ENCODE measurements at places on chromosomes 1 and 21.

DNA sequence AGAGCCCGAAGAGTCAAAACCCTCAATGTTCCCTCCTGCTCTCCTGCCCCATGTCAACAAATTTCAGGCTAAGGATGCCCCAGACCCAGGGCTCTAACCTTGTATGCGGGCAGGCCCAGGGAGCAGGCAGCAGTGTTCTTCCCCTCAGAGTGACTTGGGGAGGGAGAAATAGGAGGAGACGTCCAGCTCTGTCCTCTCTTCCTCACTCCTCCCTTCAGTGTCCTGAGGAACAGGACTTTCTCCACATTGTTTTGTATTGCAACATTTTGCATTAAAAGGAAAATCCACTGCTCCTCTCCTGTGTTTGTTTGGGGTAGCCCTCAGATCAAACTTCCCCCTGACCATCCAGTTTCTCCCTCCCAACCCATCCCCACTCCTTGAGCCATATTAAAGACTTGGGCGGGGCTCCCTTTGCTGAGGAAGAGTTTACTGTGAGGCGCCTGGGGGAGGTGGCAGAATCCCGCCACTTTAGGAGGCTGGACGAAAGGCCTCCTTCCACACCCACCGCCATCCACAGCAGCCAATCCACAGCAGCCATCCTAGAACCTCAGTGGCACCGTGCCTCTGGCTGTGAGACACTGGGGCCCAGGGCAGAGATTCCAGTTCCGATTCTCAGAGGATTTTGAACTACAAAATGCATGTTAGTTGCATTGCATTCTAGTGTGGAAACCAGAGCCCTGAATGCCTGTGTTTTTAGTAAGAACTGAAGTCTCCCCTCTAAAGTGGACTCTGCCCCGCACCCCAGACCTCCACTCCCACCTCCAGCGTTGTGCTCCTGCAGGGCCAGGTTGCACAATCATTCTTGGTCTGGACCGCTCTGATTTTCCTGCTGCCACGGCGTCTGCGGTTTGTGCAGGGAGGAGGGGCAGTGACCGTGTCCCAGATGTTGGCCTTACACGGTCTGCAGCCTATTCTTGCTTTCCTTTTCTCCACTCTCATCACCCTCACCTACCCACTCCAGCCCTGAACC lies 3.0 kb downstream of the OLFML3 start:
- DNase-seq, result peak; percentile 97

DNA sequence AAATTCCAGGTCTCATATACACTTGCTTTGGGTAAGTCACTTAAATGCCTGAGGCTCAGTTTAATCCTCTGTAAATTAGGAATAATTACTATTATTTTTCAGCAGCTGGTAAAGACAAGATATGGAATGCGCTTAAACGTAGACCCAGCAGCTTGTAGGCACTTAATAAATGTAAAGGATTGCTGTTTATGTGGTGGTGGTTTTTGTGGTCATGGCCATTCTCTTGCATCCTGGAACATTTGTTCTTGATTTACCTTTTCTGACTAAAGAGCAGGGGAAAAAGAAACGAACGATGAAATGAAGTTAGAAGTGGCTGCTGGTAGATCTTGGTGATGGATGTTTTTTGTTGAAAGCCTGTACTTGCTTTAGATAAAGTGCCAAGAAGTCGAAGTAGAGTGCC lies 195.0 kb upstream of the FOXD3 start:
- DNase-seq, result peak; percentile 92

GRCh38 chr1:23098463-23099170 lies 70.0 kb downstream of the LUZP1 start:
- DNase-seq, result peak; percentile 74

DNA sequence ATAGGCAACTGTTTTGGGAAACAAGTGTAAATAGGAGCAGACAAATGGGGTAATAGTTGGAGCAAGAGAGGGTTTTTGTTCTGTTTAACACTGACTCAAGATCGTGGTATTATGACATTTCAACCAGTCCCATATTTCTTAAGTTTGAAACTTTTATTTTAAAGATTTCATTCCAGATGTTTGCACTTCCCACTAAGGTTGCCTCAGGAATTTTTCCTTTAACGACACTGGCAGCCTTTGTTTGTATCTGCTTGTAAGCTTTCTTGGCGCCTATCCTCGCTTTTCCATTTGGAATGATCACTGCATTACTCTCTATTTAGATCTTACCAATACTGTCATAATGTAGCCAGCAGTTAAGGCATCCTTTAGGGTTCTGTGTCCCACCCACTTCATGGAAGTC lies 67.7 kb downstream of the ALG6 start:
- peak; percentile 8 for DNase-seq

- DNase-seq, result no peak
These were observed 144.7 kb downstream of the MRPL39 start for GRCh38 chr21:25462517-25462971.

DNA sequence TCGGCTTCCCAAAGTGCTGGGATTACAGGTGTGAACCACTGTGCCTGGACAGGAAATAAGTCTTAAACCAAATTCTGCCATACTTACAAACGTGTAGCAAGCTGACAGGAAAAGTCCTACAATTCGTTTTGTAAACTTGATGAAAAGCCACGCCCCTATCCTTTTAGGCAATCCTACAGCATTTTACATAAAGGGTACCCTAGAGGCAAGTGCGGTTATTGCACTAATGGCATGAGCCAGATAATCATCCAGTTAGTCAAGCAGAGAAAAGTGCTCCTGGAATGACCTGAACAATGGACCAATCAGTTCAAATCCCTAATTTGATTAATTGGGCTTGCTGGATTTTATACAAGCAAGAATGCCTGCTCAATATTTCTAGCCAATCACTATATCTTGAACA lies 338.2 kb downstream of the KIF26B start:
- DNase-seq, result no peak

- DNase-seq, result peak; percentile 60
These were observed 72.8 kb downstream of the S1PR1 start for GRCh38 chr1:101309334-101310311.

DNA sequence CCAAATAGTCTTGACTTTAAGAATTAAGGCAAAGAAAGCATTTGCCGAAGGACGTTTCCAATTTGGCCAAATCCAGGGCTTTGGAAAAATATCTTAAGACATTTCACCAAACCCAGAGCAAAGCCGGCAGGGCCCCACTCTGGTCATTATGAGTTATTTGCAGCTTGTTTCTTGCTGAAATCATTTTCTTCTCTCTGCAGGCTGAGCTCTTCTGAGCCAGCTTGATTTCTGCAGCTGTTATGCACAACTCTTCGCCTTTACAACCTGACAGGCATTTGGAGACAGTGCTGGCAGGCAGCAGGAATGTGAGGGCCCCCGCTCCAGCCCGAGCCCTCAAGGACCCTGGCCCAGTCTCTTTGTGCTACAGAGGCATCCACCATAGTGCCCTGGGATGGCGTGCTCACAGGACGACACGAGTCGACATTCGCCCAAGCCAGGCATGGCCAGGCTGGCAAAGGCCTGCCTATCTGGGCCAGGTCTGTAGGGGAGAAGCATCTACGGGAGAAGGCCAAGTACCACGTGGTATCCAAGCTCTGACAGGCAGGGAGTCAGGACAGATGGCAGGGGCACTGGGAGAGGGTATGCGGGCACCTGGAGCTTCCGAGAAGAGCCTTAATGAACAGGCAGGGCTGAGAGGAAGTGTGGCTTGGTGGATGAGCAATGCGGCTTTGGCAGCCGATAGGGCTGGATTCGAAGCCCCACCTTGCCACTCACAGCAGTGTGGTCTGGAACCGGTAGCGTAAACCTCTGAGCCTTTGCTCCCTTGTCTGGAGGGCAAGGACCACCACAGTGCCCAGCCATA lies 32.3 kb downstream of the SYF2 start:
- no peak for DNase-seq

GRCh38 chr21:41403331-41403730 lies 22.7 kb upstream of the MX1 start:
- DNase-seq, result no peak

- DNase-seq, result no peak
These were observed 8.3 kb downstream of the CFHR2 start for GRCh38 chr1:196951711-196952394.

- no peak for DNase-seq
These were observed 52.1 kb downstream of the MIGA1 start for GRCh38 chr1:77831566-77831965.

Measured in fibroblast of upper back skin (primary cell).